ENCODE measurements at places on chromosomes 3 and 15. TPM values are rescaled to one million over a fixed set of nuclear protein-coding genes. Genes with fewer than 3 reads are reported as not detected.

KCNMB3 gene
- total RNA-seq: 6.6 TPM

PATL2 gene
- total RNA-seq: 1.7 TPM

PFN2 gene
- total RNA-seq: 159 TPM

ZNF502 gene
- 15.0 TPM for total RNA-seq

ADGRG7 gene
- 0.11 TPM for total RNA-seq

BFSP2 gene
- not detected for total RNA-seq

SPTSSB gene
- 74.9 TPM for total RNA-seq

SLC22A14 gene
- total RNA-seq: 0.16 TPM

TYRO3 gene
- 16.8 TPM for total RNA-seq

PLSCR2 gene
- 0.85 TPM for total RNA-seq

TM4SF4 gene
- not detected for total RNA-seq

ITIH4 gene
- 3.3 TPM for total RNA-seq

STX19 gene
- 0.48 TPM for total RNA-seq

AQP9 gene
- total RNA-seq: 0.85 TPM

CXCR6 gene
- 0.63 TPM for total RNA-seq

KBTBD8 gene
- 3.8 TPM for total RNA-seq

ACTRT3 gene
- 3.3 TPM for total RNA-seq

TRPM1 gene
- total RNA-seq: not detected

IL1RAP gene
- total RNA-seq: 21.7 TPM

CD96 gene
- total RNA-seq: 7.6 TPM

FBLN2 gene
- 132 TPM for total RNA-seq

GOLGA6L4 gene
- 4.9 TPM for total RNA-seq

FSIP1 gene
- total RNA-seq: 3.0 TPM

CRYGS gene
- 2.7 TPM for total RNA-seq

CERS3 gene
- 2.3 TPM for total RNA-seq

GABRR3 gene
- 0.11 TPM for total RNA-seq

SERPINI2 gene
- 3.9 TPM for total RNA-seq

OR4F6 gene
- not detected for total RNA-seq

SHC4 gene
- 8.8 TPM for total RNA-seq

CHST13 gene
- 0.32 TPM for total RNA-seq

EIF4A2 gene
- total RNA-seq: 727 TPM

DAZL gene
- total RNA-seq: not detected

SLC6A20 gene
- 0.16 TPM for total RNA-seq

CLDN18 gene
- not detected for total RNA-seq

OPA1 gene
- total RNA-seq: 106 TPM

IMPG2 gene
- 2.3 TPM for total RNA-seq

C2CD4B gene
- total RNA-seq: 2.2 TPM

C3orf49 gene
- not detected for total RNA-seq

SLC15A2 gene
- total RNA-seq: 14.0 TPM

GLDN gene
- 1.9 TPM for total RNA-seq

DPPA2 gene
- total RNA-seq: not detected

TF gene
- 1.2 TPM for total RNA-seq

RASA2 gene
- 38.8 TPM for total RNA-seq

WNT7A gene
- total RNA-seq: not detected

IQCB1 gene
- total RNA-seq: 41.1 TPM

TMC3 gene
- 0.95 TPM for total RNA-seq

Measured in urinary bladder (tissue), 4 donors.